ENCODE measurements at places on chromosomes 16 and 17.

DNA sequence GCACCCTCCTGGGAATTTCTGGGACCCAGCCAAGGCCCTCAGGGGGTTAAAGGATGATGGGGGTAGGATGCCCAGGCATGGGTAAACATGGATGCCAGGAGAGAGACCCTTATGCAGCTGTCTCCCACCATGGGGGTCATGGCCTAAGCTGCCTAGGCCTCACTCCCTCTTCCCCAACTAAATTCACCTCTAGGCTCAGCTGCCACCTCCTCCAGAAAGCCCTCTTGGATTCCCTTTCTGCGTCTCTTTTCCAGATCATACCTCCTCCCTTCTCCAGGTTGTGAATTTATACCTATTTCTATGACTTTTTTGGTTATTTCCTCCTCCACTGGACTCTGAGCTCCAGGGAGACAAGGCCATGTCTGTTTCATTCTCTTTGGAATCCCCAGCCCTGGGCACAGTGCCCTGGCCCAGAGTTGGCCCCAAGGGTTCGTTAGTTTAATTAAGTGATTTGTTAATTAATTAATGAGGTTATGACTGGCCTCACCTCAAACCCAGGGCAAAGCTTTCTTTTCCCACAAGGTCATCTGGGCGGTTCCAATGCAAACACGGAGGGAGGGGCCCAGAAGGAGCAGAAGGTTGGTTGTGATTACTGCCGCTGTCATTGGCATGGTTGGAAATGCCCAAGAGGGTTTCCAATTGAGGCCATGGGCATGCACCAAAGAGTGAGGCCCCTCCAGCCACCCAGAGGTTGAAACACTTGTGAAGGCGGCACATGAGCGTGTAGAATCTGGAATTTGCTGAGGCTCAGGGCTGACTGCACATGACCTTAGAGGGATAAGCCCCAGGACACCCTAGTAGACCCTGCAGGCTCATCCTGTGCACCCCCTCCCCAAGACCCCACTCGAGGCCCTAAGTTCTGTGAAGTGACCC, 6.9 kb upstream of the KRT17 start:
- no peak for DNase-seq

DNA sequence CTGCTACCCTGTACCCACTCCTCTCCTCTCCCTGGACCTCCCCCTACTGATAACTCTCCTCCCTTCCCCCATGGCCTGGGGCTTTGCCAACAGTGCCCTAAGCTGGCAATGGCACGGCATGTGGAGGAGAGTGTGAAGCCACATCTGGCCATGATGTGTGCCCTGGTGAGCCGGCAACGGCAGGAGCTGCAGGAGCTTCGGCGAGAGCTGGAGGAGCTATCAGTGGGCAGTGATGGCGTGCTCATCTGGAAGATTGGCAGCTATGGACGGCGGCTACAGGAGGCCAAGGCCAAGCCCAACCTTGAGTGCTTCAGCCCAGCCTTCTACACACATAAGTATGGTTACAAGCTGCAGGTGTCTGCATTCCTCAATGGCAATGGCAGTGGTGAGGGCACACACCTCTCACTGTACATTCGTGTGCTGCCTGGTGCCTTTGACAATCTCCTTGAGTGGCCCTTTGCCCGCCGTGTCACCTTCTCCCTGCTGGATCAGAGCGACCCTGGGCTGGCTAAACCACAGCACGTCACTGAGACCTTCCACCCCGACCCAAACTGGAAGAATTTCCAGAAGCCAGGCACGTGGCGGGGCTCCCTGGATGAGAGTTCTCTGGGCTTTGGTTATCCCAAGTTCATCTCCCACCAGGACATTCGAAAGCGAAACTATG, 5.2 kb downstream of the TRAF4 start:
- no peak for DNase-seq

DNA sequence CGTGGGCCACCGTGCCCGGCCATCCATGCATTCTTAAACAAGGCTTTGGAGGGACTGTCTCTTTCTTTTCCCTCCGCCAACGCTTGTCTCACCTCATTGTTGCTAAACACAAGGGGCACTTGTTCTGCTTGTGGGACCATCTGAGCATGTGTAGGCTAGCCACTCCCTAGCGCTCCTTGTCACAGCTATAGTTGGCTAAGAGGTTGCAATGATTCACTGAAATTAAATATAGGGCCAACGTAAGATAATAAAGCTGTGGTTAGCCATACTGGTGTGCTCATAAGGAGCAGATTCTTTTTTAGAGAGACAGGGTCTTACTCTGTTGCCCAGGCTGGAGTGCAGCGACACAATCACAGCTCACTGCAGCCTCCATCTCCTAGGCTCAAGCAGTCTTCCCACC, 41.2 kb downstream of the KIAA0513 start:
- no peak for DNase-seq

GRCh38 chr17:32278815-32279214, 13.2 kb downstream of the RHBDL3 start:
- DNase-seq = no peak

GRCh38 chr17:50699410-50699809, 8.3 kb downstream of the ANKRD40 start:
- DNase-seq = no peak

Measured in GM12892 (cell line).